SW 1271 (cell line): ENCODE measurements at places on chromosomes 6 and 20.
A peak's percentile ranks its signal among the peaks of the same experiment; 100 is the strongest.

- DNase-seq, result no peak
Measured at GRCh38 chr6:150088481-150089154, 19.7 kb upstream of the ULBP3 start.

DNA sequence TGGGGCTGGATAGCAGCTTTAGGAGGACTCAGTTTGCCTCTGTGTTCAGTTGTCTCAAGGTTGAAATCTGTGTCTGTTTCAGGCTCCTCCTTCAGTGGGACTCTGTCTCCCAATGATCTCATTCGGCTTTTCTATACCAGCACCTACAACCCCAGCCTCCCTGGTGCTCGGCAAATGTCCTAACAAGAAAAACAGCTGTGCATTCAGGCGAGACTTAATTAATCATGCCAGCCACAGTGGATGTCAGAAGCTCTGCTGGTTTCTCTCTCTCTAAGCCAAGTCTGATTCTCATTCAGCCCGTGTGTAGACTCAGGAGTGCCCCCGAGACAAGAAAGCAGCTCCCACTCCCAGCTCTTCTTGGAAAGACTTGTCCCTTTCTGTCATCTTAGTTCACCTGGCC, 46.8 kb downstream of the SUN5 start:
- DNase-seq, result no peak

DNA sequence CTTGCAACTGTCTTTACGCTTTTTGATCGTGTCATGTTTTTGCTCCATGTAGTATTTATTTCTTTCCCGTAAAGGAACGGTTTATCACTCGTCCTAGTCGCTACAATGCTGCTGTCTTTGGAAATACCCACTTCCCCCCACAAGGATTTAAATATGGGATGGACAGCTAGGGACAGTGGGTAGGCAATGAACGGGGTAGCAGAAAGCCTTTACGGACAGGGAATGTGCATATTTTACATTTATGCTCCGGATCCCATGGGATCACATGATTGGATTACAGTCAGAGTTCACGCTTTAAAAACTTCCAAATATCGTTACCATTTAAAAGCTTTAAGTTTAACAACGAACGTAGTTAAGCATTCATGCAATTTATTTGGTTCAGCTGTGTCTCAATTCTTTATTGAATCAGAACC, 1.2 kb downstream of the HIVEP1 start:
- no peak for DNase-seq

GRCh38 chr6:133957780-133958242, 4.8 kb downstream of the TBPL1 start:
- DNase-seq, result no peak

DNA sequence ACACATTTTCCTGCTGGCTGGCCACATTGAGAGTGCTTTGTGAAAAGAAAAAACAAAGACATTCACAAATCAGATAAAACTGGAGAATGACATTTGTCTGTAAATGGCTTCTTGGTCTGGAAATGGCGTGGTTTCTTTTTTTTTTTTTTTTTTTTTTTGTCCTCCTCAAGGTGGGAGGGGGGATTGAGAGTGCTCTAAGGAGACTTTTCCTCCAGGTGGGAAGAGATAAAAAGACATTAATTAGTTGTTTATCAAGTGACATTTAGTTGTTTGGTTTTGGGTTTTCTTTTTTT, 40.4 kb downstream of the GNAS start:
- peak; percentile 64 for DNase-seq

DNA sequence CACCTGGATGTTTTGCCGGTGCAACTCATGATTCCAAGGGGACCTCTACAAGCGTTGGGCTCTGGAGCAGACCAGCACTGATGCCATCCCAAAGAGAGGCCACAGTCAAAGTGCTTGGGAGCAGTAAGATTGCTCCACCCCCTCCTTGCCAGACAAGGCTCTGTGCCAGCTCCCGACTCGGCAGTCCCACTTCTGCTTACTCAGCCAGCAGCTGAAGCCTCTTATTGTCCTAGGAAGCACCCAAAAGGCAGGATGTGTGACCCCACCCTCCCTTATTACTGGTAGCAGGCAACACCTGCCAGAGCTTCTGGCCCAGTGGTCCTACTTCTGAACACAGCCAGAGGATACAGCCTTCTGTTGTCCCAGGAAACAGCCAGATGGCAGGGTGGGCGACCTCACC, 614.2 kb downstream of the TENT5A start:
- DNase-seq, result no peak

- no peak for DNase-seq
Measured at GRCh38 chr6:75492386-75493153, 1.0 kb downstream of the FILIP1 start.

GRCh38 chr6:1327630-1328029, 15.7 kb downstream of the FOXQ1 start:
- no peak for DNase-seq

DNA sequence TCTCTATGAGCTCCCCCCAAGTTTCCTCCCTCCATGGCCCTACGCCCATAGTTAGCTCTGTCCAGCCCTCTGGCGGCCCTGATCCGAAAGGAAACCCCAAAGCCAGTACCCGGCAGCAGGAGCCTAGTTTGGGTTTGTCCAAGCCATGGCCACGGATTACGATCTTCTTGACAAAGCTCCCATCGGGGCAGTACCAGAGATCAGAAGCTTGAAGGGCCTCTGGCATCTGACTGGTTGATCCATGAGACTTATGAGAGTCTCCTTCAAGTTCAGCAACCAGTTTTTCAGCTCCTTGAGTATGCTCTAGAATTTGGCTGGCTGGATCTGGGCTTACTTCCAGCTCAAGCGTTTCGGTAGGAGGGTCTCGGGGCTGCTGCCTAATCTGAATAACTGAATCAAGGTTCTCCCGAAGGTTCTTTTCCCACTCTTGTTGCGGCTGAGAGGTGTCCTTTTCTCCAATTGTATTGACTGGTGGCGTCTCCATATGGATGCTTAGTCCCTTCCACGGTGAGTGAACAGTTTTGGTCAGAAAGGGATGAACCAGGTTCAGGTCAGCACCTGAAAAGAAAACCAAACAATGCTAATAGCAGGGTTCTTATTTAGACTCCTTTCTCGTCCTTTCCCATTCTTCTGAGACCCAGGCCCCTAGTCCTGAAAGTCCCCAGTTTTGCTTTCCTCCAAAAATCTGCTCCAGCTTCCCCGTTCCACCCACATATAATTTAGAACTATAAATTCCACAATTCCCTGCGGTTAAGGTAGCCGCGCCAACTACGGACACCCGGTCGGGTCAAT, 595 bp downstream of the FKBPL start:
- no peak for DNase-seq
